Cortex of kidney (tissue), 1 donor: ENCODE measurements at places on chromosomes 2 and 18.

GRCh38 chr18:6414723-6415417, at the start of gene L3MBTL4:
TSS of gene L3MBTL4 (minus strand) at chr18:6414911. CDS start at chr18:6311625, 103,286 bp downstream.
- DNase-seq, result no peak

GRCh38 chr2:39772086-39772811, 6.8 kb downstream of the THUMPD2 start:
- no peak for DNase-seq

DNA sequence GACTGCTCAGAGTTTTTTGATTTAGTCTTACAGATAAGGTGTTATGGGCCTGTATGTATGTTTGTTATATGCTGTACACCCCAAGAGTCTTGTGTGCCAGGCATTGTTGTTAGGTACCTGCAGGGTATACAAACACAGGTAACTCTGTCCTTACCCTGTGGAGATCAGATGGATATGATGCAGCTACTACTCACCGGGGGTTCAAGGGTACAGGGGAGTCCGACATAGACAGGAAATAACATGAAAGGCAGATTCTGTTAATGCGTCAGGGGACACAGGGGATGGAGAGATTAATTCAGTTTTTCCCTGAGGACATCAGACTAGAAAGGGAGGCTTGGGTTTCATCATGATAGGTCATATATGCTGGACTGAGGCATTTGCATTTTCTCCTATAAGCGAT, 31.3 kb downstream of the TRAK2 start:
- DNase-seq, result no peak

GRCh38 chr2:170224692-170225294, 46.8 kb downstream of the MYO3B start:
- DNase-seq, result no peak

- no peak for DNase-seq
Measured at GRCh38 chr2:169961911-169962310, 134.7 kb downstream of the UBR3 start.

- no peak for DNase-seq
Measured at GRCh38 chr18:2310886-2311285, 260.4 kb downstream of the METTL4 start.

DNA sequence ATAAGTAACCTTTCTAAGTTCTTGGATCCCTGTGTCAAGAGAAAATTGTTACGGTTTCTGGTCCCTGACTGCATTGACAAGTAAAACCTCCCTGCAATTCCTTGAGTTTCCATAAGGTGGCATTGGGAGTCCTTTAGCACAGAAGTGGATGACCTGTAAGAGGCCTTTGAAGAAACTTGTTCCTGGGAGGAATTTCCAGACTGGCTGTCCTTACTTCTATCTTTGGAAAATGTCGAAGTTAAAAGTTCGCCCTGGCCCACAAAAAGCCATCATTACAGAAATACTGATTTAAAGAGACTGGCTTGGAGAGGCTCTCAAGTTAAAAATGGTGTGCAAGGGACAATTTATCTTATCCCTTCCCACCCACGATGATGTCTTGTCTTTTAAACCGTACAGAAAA, 218.4 kb downstream of the CDH20 start:
- DNase-seq, result no peak

- no peak for DNase-seq
Measured at GRCh38 chr2:46779447-46779941, 136.1 kb downstream of the MCFD2 start.

- DNase-seq, result no peak
Measured at GRCh38 chr18:63578357-63578958, 8.7 kb upstream of the SERPINB13 start.

- DNase-seq, result no peak
Measured at GRCh38 chr2:677959-678550, 849 bp upstream of the TMEM18 start.

- no peak for DNase-seq
Measured at GRCh38 chr2:72562451-72563153, 263.2 kb downstream of the EXOC6B start.

DNA sequence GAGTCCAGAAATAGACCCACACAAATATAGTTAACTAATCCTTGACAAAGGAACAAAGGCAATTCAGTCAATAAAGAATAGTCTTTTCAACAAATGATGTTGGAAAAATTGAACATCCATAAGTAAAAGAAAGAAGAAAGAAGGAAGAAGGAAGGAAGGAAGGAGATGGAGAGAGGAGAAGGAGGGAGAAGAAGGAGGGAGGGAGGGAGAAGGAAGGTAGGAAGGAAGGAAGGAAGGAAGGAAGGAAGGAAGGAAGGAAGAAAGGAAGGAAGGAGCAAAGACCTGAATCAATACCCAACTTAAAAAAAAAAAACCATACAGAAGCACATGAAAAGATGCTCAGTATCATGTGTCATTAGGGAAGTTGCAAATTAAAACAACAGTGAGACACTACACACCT, 148.3 kb downstream of the ATL2 start:
- DNase-seq, result no peak

DNA sequence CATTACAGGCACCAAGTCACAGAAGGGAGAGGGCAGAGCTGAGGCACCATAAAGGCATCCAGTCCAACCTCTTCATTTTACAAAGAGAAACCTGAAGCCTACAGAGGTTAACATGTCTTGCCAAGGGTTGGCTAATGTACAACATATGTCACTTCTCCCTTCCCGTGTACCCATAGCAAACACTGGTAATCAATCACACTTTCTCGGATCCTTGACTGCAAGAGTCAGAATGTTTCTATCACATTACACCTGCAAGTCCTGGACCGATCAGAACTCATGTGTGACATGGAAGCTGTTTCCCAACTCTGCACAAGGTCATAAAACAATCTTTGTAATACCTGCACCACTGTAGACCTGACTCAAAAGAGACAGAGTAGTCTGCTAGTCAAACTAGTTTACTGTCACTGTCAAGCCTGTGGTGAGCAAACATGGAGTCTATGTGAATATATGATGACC, 6.0 kb downstream of the ANKRD44 start:
- DNase-seq, result no peak

GRCh38 chr2:235330775-235331451, 162.9 kb upstream of the AGAP1 start:
- no peak for DNase-seq

GRCh38 chr2:88252646-88253045, 82.5 kb downstream of the THNSL2 start:
- DNase-seq, result no peak

GRCh38 chr2:226030788-226031646, 631.5 kb downstream of the NYAP2 start:
- no peak for DNase-seq

- DNase-seq, result no peak
Measured at GRCh38 chr2:19072161-19072560, 286.3 kb downstream of the OSR1 start.

DNA sequence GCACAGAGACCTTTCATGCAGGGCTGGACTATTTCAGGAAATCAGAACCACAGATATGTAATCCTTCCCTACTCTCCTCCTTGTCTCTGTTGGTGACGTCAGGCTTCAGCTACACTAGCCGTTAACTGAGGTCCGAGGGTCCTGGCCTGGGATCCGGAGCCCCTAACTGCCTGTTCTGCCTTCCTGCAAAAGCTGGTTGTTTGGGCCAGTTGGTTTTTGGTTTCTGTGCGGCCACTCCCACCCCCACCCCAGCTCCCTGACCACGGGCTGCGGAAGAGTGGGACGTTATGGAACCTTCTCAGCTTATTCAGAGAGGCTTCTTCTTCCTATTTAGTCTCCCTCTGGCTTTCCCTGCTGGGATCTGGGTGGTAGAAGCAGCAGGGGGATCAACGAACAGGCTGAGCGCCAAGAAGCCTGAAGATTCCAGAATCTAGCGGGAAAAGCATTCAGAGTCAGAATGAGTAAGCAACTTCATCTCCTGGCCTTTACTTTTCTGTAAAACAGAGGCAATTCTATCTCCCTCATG, 49.3 kb upstream of the ROCK2 start:
- DNase-seq, result no peak

- DNase-seq, result no peak
Measured at GRCh38 chr18:40473221-40474029, 1481.6 kb upstream of the PIK3C3 start.

DNA sequence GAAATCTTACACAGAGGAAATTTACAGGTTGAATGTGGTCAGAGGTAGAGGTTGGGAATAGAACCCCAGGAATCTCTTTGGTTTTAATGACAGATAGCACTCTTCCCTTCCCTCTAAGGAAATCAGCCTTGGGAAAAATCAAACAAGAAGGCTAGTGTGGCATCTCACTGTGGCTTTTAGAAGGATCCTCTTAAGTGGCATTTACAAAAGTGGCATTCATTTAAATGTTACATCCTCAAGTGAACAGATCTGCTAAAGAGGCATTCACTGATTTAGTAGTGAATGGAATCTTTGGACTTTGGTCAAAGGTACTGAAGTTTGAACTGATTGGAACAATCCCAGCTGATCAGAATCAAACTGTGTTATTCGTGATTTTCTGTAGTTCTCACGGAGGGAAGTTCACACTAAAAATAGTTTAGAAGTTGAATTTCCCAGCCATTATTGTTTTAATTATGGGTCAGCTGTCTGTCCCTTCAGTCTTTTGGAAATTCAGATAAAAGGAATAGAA, 136.5 kb upstream of the FN1 start:
- no peak for DNase-seq

- no peak for DNase-seq
Measured at GRCh38 chr2:6846967-6847681, 18.6 kb downstream of the CMPK2 start.

GRCh38 chr2:43214253-43214652, 12.2 kb downstream of the ZFP36L2 start:
- no peak for DNase-seq

DNA sequence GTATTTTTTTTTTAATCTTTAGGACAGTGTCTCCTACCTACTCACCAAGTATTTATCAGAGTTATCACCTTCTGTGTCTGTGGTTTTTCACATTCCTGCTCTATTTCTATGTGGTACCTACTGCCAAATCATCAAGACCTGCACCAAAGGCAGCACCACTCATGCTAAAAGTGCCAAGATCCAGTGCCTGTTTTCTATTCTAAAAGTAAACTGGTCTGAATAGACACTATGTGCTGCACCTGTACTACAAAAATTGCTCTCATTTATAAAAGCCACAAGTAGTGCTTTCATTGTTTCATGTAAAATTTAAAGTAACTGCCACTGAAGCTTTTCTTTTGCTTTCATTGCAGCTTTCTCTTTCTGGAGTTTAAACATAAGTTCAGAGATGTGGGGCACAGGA, 103.9 kb upstream of the GULP1 start:
- DNase-seq, result no peak

GRCh38 chr2:70143314-70144150, 47.3 kb downstream of the C2orf42 start:
- DNase-seq, result no peak

GRCh38 chr2:85704800-85705679, 10.9 kb downstream of the GNLY start:
- no peak for DNase-seq

DNA sequence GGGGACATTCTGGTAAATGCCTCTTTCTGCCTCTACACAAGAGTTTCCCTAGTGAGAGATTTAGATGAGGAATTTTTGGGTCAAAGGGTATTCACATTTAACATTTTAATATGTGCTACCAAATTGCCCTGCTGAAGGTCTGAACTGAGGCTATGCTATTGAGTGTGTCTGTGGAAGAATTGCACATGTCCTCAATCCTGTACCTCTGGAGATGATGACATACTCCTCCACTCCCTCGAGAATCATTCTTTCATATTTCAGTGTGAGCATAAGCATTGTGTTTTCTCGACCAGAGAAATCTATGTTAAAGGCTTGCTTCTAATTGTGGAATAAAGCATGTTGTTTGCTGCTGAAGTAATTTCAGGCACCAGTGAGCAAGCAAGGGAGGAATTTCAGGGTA, 110.5 kb downstream of the TSN start:
- no peak for DNase-seq

DNA sequence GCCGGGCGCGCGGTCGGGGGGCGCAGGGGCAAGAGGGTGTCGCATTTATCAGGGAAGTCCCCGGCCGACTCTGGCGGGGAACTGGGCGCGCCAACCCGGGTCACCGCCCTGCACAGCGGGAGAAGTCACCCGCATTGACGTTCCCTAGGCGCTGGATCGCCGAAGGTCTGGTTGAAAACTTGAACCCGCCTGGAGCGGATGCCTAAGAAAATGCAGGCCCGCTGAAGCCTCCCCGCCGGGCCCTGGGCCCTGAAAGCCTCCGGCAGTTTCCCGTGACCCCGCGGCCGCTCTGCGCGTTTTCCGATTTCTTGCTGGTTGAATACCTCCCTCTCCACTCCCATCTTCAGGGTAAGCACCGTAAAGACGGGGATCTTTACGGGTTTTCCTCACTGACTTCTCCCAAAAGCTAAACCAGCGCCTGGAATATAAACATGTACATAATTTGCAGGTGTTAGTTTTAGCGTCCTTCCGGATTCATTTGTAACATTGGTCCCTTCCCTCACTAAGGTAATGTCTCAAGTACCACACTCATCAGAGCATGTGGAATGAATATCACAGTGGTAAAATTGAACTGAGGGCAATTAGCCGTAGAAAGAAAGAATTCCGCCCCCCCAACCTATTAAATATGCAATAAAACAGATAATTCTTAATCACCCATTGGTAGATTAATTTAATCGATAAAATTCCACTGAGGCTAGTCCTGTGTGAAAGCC, 675 bp upstream of the SPIRE1 start:
- no peak for DNase-seq

DNA sequence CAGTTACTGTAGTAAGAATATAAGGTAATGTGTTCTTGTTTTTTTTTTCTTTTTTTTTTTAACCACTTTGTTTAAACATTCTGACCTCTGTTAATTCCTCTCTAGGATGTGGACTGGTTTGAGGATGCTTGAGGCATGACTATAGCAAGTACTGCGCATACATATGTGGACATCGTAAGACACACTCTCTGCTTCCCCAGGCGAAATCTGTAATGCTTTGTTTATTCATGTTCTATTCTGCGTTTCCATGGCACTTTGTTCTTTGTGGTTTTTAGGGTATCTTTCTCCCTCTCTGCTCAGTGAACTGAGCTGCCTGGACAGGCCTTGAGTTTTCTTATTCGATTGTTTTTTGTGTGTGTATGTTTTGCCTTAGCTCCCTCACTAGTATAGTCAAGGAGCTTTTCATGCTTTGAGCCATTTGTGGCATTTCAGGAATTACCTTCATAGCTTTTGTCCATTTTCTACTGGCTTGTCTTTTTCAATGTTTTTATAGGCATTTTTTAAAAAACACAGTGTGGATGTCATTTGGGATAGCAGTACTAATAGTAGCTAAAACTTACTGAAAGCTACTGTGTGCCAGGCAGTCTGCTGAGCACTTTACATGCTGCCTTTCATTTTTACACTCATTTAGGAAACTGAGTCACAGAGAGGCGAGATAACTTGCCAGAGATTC, 1.9 kb upstream of the SH3BP4 start:
- DNase-seq, result no peak

DNA sequence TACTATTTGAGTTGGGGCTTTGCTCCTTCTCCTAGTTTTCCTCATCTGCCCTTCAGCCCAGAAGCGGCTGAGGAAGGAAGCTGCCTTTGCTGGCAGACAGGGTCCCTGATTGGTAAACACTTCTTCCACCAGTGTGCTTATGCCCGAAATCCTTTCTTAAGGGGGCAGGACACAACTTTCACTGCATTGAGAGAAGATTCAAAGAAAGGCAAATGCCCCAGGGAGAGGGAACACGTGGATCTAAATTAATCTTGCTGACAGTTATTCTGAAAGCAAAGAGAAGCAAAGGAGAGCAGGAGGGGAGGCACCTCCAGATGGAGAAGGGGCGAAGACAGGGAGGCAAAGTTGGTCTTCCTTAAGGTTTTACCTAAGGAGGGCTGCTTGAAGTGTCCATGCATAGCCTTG, 92.1 kb upstream of the EFEMP1 start:
- DNase-seq, result no peak
